ENCODE measurements at places on chromosomes 6 and 20.

DNA sequence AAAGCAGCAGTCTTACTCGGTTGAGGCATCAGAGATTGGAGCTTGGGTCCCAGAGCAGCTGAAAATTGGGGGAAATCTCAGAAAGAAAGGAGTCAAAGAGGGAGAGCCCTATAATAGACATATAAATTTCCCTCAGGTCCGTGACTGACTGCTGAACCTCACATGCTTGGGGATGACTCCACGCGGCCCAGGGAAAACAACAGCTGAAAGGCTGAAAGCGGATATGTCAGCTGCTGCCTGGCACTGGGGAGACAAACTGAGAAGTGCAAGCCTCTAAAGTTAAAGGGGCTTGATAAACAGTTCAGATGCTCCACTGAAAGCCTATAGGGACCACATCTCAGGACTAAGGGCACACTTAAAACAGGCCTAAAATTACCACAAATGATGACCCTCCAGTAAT, 255.9 kb upstream of the RIN2 start:
- no peak for DNase-seq

DNA sequence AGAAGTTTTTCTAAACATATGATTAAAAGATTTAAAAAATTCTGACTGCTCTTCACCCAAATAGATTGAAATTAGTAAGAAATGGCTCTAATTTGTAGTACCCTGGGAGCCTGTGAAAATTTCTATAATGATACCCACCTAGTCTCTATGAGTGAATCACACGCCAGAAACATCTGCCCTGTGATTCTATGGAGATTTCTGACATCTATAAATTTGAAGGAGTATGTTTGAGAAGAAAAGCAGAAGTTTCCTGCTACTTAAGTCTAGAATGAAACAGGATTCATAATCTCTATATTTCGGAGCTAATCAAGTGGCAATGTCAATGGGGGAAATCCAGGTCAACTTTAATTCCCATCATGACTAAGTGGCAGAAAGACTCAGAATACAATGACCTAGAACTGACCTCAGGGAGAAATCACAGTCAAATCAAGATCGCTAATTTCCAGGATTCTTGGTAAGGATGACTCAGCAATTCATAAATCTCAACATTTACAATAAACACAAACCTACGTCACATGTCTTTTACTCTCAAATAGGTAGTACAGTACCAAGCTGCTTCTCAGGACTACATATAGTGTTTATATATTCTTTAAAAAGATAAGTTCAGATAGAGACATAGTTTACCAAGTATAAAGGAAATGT, 186.2 kb upstream of the TNFAIP3 start:
- DNase-seq, result no peak

- no peak for DNase-seq
Observed at GRCh38 chr6:132910759-132911158, 96.4 kb downstream of the RPS12 start.

- no peak for DNase-seq
Observed at GRCh38 chr20:51695574-51696303, 72.5 kb downstream of the ATP9A start.

DNA sequence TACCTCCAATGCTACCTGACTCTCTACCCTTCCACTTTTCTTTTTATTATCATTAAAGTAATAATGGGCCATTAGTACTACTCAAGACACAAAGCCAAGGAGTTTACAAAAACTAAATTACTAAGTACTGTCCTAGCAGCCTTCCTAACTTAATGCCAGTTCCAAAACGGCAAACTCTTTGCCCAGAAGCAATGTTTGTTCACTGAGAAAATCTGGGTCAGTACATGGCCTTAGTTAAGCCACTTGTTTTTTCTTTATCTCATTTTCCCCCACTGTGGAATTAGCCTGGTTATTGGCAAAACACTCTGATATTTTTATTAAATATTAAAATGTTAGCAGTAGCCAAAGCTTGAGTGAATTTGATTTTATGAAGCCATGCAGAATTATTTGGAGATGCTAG, 242.4 kb downstream of the KCNQ5 start:
- no peak for DNase-seq

- DNase-seq, result no peak
Observed at GRCh38 chr6:56683882-56684281, 41.2 kb upstream of the DST start.

- DNase-seq, result no peak
Observed at GRCh38 chr20:53126185-53126584, 154.0 kb downstream of the TSHZ2 start.

GRCh38 chr6:89675949-89676748, 37.6 kb upstream of the LYRM2 start:
- DNase-seq, result no peak

DNA sequence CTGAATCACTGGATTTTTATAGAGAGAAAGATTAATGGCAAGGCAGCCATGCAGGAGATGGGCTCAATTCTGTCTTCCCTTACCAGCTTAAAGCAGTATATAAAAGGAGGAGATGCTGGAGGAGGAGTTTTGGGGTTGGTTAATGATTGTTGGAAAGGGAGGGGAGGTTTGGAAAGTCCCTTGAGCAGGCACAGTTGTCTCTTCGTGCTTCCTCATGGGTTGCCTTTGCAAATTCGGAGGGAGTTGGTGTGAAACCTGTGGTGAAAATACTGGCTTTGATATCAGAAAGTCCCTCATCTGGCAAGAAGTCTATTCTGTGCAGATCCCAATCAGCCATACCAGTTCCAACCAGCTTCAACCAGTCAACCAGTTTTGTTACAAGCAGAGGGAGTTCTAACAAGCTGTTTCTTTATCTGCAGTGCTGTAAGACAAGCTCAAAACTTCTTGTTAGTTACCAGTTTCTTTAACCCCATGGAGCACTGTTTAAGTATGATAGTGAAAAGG, 107.0 kb downstream of the HIVEP1 start:
- DNase-seq, result no peak

DNA sequence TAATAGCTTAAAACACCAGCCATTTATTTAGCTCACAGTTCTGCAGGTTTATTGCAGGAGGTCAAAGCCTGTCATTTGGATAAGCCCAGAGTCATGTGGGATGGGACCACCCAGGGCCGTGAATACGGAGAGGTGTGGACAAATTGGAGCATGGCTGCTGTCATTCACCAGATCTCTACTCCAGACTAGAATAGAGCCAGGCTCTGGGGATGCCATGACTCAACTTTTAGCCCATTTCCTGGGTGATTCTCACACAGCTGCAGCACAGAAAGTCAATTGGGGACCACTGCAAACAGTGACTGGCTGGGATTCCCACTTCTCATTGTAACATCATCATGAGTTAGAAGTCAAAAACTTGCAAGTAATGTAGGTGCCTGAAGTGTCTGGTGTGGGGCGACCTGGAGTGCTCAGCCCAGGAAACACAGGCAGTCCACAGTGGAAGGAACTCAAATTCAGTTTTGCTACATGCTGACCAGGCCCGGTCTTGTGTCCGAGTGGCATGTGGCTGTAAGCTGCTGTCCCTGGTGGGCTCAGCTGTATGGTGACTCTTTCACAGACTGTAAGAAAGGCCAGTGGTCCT, 174.3 kb downstream of the SCP2D1 start:
- no peak for DNase-seq

GRCh38 chr6:157063176-157063905, 260.0 kb downstream of the TMEM242 start:
- no peak for DNase-seq

- DNase-seq, result no peak
Observed at GRCh38 chr6:156449128-156449527, 328.1 kb upstream of the ARID1B start.

GRCh38 chr6:15245361-15246216, at the start of gene JARID2:
Gene JARID2 (plus strand): TSS chr6:15246069. CDS start chr6:15246540, 471 bp downstream.
- peak; percentile 94 for DNase-seq

- no peak for DNase-seq
Observed at GRCh38 chr6:90040931-90041330, 146.7 kb downstream of the GJA10 start.

DNA sequence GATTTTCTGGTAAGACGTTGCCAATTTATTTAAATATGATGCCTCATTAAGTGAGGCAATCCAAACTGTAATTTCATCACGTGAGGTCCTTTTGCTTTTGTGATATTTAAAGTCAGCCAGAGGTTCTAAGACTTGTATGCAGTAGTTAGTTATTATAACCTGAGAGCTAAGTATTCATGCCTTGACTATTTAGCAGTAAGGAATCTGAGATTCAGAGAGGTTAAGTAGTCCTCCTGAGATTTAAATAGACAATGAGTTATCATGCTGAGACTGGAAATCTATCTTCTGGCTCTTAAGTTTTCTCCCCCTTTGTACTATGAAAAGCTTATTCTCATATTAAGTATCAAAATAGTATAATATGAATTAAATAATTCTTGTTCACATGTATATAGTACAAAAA, 158.0 kb downstream of the UTRN start:
- no peak for DNase-seq

GRCh38 chr6:73556836-73557235, 36.0 kb upstream of the EEF1A1 start:
- no peak for DNase-seq

DNA sequence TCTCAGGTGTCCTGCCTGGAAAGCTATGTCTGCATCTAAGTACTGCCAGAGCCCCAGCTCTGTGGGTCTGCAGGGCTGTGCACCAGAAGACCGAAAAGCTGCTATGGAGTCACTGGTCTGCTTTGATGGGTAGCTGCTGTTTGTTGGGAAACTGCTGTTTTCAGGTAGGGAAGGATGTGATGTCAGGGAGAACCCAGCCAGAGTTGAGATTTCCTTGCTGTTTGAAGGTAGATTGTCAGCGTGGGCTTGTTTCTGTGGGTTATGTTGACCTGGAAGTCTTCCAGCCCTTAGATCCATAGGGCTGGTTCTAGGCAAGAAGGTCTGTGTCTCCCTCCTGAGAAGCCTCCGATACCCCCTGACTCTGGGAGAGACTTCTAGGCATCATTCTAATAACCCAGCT, 12.2 kb upstream of the SHLD1 start:
- DNase-seq, result no peak

DNA sequence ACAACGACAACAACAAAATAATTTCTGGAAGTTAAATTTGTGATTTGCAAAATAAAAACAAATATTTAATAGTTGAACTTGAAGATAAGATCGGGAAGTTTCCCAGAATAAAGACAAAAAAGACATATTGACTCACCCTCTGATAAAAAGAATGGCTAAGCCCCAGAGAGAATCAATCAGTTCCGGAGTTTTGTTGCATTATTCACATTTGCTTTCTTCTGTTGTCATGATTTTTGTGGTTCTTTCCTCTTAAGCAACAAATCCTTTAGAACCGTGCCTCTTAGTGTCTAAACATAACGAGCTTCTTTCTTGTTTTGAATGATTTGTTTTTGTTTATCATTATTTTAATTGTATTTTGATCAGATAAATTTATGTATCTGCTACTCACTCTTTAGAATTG, 337.7 kb upstream of the PRND start:
- no peak for DNase-seq

GRCh38 chr6:11922901-11923300, 89.2 kb upstream of the HIVEP1 start:
- DNase-seq, result no peak

GRCh38 chr6:92779746-92780145, 639.6 kb downstream of the EPHA7 start:
- DNase-seq, result no peak

- no peak for DNase-seq
Observed at GRCh38 chr20:5171064-5171789, 44.4 kb downstream of the CDS2 start.

DNA sequence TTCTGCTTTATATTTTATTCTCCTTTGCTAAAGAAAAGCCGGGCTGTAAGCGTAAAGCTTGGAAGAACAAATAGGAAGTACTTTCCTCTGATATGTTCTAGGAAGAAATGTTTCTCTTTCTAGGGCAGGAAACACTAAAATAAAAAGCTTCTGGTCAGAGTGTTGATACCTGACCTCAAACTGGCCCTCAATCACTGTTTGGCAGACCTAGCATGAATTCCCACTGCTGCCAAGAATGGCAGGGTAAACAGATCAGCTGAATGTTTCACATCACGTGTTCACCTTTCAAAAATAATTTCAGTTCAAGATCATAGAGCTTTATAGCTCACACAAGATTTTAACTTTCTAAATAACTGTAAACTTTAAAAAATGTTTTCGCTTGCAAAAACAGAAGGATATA, 2.9 kb downstream of the MPC1 start:
- no peak for DNase-seq

DNA sequence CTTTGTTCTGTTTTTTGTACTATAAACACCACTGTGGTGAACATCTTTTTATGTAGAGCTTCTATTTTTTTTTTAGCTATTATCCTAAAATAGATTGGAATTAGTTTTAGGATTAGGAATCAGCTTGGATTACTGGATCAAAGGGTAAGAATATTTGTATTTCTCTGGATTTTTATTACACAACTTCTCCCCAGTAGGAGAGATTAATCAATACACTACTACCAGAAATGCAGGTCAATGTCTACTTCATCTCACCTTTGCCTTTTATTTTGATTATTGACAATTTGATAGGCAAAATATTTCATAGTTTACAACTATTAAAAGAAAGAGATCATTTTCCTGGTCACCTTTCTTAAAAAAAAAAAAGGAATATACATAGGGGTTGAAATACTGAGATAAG, 191.9 kb downstream of the TSHZ2 start:
- DNase-seq, result no peak

DNA sequence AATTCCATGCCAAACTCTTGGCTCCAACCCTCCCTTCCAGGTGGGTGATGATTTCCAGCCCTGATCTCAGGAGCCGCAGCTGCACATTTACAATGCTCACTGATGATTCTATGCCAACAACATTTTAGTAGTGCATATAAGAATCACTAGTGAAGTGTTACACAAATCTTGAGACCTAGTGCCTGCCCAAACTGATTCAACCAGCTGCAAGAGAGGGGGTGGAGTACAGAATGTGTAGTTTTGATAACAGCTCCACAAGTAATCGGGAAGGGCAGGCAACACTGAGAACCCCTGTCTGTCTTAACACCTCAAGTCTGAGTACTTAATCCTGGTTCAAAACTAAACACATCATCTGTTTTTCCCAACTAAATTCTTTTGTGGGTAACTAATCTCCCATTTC, 91.7 kb downstream of the PRDM1 start:
- DNase-seq, result no peak

- no peak for DNase-seq
Observed at GRCh38 chr6:10961837-10962236, 75.0 kb downstream of the SYCP2L start.

GRCh38 chr6:5191722-5192121, 69.0 kb downstream of the LYRM4 start:
- no peak for DNase-seq

GRCh38 chr20:12467758-12468157, 541.0 kb upstream of the SPTLC3 start:
- no peak for DNase-seq

DNA sequence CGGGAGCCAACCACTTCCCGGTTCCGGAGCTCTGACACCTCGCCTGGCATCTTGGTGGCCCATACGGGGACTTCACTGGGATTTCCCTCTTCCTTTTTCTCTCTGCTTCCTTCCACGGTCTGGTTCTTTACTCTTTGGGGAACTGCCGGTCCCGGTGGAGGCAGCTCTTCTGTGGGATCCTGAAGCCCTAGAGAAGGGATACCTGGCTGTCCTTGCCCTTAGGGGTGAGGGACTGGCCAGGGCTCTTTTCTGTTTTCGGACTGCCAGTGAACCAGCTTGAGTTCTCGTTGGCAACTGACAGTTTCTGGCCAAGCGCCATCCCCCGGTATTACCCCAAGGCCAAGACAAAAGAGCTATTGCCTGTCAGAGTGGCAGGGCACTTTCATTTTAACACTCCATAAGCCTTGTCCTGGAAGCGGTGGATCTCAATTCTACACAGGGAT, 880 bp upstream of the CPXM1 start:
- peak; percentile 30 for DNase-seq

- DNase-seq, result no peak
Observed at GRCh38 chr20:4883051-4883450, 118.3 kb downstream of the SLC23A2 start.

GRCh38 chr6:113925378-113925777, 45.6 kb downstream of the HDAC2 start:
- DNase-seq, result no peak
